ENCODE measurements at places on chromosomes 7 and 10. TPM values are rescaled to one million over a fixed set of nuclear protein-coding genes. Genes with fewer than 3 reads are reported as not detected.
A peak's percentile ranks its signal among the peaks of the same experiment; 100 is the strongest.

- DNase-seq = no peak
Measured at GRCh38 chr7:103765901-103766300, 223.6 kb downstream of the RELN start.

GRCh38 chr7:50246551-50246950 is 58.0 kb upstream of the IKZF1 start:
- DNase-seq = no peak

DNA sequence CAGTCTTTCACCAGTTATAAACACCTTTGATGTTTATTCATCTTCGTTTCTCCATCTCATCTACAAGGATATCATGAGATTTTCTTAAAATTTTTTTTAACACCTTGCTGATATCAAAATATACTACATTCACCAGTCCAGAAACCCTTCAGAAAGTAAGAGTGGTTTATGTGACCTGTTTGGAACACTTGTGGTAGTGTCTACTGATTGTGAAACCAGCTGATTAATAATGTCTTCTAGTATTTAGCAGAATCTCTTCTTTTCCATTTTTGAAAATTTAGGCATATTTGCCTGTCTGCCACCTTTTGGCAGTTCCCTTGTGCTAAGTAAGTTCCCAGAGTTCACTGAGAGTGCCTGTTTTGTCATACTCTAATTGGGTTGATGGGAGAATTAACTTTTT is 18.5 kb downstream of the DLD start:
- no peak for DNase-seq

DNA sequence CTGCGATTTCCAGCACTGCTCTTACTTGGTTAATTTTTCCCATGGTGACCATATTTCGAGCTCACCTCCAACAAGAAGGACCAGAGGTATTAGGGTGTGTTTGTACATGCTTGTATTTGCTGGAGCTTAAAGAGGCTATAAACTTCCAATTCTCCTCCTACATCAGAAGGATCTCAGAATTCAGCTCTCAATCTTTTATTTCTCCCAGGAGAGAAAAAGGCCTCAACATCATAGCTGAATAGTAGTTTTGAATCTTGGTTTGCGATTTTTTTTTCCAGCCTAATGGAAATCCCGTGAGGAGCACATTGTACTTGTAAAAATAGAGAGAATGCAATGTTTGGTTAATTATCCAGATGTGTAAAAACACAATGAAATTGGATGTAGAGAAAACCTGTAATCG is 69.7 kb downstream of the CPVL start:
- no peak for DNase-seq

- peak; percentile 70 for DNase-seq
Measured at GRCh38 chr10:60140651-60141632, 234.6 kb upstream of the CCDC6 start.

Gene DOCK4
- total RNA-seq = 9.6 TPM

Gene WBP1L
- total RNA-seq = 103 TPM

Gene KIF5B
- total RNA-seq = 134 TPM

Gene FAM241B
- total RNA-seq = 2.5 TPM

Gene CYP2E1
- 0.97 TPM for total RNA-seq
